ENCODE measurements at places on chromosomes 13 and 19. TPM values are rescaled to one million over a fixed set of nuclear protein-coding genes. Genes with fewer than 3 reads are reported as not detected.
A peak's percentile ranks its signal among the peaks of the same experiment; 100 is the strongest.

The SLAIN1 gene
- total RNA-seq = not detected

The TMEM145 gene
- total RNA-seq = 0.21 TPM

The SLITRK6 gene
- 42.3 TPM for total RNA-seq

The TMEM91 gene
- 9.2 TPM for total RNA-seq

The NLRP4 gene
- total RNA-seq = not detected

The TSHZ3 gene
- total RNA-seq = 11.9 TPM

The VAV1 gene
- not detected for total RNA-seq

DNA sequence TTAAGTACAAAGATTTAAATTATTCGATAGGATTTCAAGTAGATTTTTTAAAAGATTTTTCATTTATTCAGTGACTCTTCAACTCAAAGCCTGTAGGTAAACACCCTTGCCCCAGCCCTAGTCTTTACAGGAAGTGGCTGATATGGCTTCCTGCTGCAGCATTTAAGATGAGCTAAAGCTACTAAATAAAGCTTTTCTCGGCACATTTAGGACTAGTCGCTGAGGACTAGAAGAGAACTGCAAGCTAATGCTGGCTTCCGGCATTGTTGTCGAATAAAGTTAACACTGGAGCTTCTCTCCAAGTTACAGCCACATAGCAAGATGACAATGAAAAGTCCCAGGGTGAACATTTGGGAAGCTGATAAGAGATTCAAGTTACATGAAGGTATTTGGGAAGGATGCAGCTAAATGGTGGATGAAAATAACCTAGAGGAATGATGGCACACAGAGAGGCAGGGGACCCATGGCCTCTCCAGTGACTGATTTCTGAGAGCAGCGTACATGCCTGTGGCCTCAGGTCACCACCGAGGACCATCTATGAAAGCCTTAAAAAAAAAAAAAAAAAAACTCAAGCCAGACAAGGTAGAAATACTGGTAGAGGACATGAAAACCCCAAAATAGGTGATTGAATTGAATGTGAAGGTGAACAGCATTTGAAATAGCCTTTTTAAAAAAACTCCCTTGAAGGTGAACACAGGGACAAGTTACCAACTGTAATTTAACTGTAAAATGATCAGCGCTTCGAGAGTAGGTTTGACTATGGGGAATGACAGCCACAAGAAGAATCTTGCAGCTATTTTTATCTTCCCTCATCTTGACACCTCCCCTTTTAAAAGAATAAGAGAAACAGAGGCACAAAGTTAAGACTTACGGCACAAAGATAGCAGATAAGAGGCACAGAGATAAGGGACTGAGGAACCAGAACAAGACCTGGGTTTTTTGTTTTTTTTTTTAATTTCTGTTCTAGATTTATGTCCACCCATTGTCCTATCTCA lies 155.4 kb downstream of the DCT start:
- peaks cover 2% of the 10 kb centered on the region for H3K36me3 ChIP-seq
- H3K27ac ChIP-seq = no peak overlapping the region
- no peak overlapping the region for H3K4me3 ChIP-seq
- no peak for DNase-seq
- H3K27me3 ChIP-seq = no peaks in the 10 kb centered on the region

- no peak for DNase-seq
- H3K4me3 ChIP-seq = no peak overlapping the region
- no peak overlapping the region for H3K27ac ChIP-seq
- H3K36me3 ChIP-seq = no peaks in the 10 kb centered on the region
- H3K4me1 ChIP-seq = no peaks in the 10 kb centered on the region
Observed at GRCh38 chr13:50255639-50256038, 240.4 kb downstream of the KCNRG start.

DNA sequence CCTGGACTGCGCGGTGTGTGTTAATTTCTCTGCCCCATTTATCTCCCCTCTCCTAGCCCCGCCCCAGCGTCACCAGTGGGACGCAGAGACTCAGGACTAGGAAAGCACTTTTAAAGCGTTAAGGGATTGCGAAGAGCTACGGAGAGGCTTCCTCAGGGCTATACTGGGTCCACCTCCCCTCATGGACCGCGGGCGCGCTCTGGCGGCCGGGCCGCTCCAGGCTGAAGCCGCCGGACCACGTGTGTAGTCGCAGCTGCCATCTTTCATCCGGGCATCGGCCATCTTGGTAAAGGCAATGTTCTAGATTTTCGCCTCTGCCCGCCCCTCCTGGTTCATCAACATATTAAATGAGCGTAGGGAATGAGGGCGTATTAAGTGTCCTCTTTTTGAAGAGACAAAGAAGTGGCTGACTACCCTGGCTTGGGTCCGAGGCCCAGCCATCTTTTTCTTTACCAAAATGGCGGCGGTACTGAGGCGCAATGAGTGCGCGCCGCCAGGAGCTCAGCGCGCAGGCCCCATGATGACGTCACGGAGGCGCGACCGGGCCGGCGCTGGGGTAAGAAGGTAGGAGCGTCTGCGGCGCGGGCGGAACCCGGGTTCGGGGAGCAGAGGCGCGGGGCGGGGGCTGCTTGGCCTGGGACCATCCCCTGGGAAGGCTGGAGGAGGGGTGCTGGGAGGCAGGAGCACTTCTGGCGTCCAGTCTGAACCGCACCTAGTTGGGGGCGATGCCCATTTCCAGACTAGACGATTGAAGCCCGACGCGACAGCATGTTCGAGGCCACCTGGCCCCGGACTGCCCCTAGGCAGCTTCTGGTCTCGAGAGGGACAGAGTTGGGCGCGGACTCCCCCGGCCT lies at the start of gene CCDC124:
TSS of gene CCDC124 (plus strand) at position 531 of the 854 bp plus-strand sequence. CDS start 3,406 bp downstream, outside the sequence.
- H3K27me3 ChIP-seq = peaks cover 3% of the 10 kb centered on the region
- peak; percentile 97 for DNase-seq

DNA sequence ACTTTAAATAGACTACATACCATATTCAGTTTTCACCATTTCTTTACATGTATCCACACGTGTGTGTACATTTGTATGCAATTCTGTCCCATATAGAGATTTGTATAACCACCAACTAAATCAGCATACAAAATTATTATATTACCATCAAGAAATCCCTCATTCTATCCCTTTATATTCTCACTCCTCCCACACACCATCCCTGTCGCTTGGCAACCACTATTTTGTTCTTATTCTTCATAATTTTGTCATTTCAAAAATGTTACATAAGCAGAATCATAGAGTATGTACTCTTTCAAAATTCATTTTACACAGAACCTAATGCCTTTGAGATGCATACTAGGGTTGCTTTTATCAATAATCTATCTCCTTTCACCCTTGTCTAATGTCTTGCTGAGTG lies 740.5 kb downstream of the SLITRK5 start:
- H3K4me1 ChIP-seq = no peaks in the 10 kb centered on the region
- DNase-seq = no peak
- H3K4me3 ChIP-seq = no peak overlapping the region
- no peaks in the 10 kb centered on the region for H3K27me3 ChIP-seq
- H3K27ac ChIP-seq = no peak overlapping the region

GRCh38 chr19:20453425-20453935 lies 112.1 kb downstream of the ZNF737 start:
- DNase-seq = no peak
- no peaks in the 10 kb centered on the region for H3K27me3 ChIP-seq
- no peak overlapping the region for H3K27ac ChIP-seq
- no peaks in the 10 kb centered on the region for H3K4me1 ChIP-seq

- H3K4me1 ChIP-seq = peaks cover 23% of the 10 kb centered on the region
- H3K4me3 ChIP-seq = no peak overlapping the region
- H3K27ac ChIP-seq = no peak overlapping the region
- DNase-seq = no peak
- H3K27me3 ChIP-seq = no peaks in the 10 kb centered on the region
Observed at GRCh38 chr13:32629866-32630265, 43.6 kb downstream of the PDS5B start.

DNA sequence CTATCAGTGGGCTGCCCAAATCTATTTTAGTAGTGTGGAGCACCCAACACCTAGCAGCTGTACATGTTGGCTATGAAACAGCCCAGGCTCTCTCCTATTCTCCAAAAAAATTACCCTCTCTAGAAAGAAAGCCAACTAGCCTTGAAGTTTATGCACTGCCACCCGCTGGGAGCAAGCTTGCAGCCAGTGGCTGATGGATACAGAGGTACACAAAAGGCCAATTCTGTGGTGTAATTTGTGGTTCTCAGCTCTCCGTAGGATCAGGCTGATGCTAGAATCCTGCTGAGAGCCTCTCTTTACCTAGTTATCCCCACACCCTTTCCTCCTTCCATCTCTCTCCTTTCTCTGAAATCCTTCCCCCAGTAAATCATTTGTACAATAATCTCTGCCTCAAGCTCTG lies 1120.7 kb downstream of the DIAPH3 start:
- no peak overlapping the region for H3K4me3 ChIP-seq
- H3K27ac ChIP-seq = no peak overlapping the region
- H3K4me1 ChIP-seq = peaks cover 10% of the 10 kb centered on the region
- DNase-seq = no peak
- no peaks in the 10 kb centered on the region for H3K36me3 ChIP-seq

DNA sequence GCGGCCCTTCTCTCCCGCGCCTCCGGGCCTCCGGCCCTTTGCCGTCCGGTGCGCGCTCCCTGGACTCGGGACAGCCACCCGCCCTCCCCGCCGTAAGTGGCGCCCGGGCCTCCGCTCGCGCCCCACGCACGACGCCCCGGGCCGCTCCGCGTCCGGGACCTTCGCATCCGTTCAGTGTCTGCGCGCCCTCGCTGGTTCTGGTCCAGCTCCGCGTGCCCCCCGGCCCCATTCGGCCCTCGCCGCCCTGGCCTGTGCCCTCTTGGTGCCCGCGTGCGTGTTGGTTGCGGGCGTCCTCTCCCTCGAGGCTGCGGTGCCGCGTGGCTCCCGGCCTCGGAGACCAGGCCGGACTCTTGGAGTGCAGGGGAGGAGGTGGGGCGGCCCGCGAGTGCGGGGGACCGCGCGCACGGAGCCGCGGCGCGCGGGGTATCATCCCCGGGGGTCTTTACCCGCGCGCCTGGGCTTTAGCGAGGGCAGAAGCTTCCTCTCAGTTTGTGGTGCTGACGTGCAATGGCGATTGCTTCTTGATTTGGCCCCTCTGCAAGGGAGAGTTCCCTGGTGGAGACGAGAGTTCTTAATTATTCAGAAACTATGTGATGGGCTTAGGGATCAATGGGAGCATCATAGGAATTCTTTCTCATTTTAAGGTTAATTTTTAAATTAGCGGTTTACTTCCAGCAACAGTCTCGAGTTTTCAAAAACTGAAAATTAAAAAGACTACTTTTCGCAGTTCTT lies 757 bp downstream of the WASF3 start:
- no peak overlapping the region for H3K27ac ChIP-seq
- H3K27me3 ChIP-seq = peaks cover 29% of the 10 kb centered on the region
- no peaks in the 10 kb centered on the region for H3K36me3 ChIP-seq
- H3K4me1 ChIP-seq = peaks cover 14% of the 10 kb centered on the region
- peak overlapping the region; percentile 81 for H3K4me3 ChIP-seq

DNA sequence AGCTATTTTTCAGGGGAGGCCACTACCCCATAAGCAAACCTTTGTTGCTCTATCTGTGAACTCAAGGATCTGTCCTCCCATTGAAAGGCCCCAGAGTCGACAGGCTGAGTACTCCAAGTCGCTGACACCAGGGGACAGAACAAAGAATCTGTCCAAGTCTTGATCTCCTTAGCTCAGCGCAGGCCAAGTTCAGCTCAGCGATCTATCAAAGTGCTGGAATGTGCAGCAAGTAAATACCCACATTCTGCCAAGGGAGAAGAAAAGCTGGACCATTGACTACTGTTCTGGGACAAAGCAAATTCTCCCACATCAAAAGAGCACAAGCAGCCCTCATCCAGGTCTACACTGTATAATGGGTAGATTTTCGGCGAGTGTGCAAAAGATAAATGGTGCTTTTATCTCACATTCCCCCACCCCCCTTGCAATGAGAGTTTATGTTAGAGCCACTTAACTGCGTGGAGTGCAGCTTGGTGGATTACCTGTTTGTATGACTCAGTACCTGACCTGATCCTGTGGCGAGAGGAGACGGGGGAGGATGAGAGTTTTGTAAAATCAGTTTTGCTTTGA lies 391.7 kb upstream of the SGCG start:
- peaks cover 8% of the 10 kb centered on the region for H3K27me3 ChIP-seq
- H3K4me3 ChIP-seq = no peak overlapping the region
- H3K4me1 ChIP-seq = peaks cover 3% of the 10 kb centered on the region
- no peaks in the 10 kb centered on the region for H3K36me3 ChIP-seq
- H3K27ac ChIP-seq = no peak overlapping the region

- no peak for DNase-seq
- peak overlapping the region; percentile 19 for H3K4me3 ChIP-seq
- H3K27ac ChIP-seq = peak overlapping the region; percentile 76
- H3K36me3 ChIP-seq = peaks cover 38% of the 10 kb centered on the region
- H3K4me1 ChIP-seq = peaks cover 71% of the 10 kb centered on the region
Observed at GRCh38 chr13:98203646-98204326, 26.7 kb upstream of the RNF113B start.

DNA sequence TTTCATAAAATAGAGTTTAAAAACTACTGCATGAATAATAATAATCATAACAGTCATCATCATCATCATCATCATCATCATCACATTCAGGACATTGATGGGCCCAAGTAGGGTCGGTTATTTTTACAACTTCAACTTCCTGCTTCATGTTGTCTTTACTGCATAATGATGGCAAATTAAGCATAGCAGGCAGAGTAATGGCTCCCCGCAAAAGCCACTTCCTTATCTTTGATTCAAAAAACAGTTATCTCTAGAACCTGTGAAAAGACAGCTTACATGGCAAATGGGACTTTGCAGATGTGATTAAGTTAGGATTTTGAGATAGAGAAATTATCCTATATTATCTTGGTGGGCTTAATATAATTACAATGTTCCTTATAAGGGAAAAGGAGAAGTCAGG lies 792.9 kb downstream of the LIG4 start:
- no peak for DNase-seq
- H3K27ac ChIP-seq = no peak overlapping the region
- H3K4me1 ChIP-seq = peaks cover 20% of the 10 kb centered on the region

DNA sequence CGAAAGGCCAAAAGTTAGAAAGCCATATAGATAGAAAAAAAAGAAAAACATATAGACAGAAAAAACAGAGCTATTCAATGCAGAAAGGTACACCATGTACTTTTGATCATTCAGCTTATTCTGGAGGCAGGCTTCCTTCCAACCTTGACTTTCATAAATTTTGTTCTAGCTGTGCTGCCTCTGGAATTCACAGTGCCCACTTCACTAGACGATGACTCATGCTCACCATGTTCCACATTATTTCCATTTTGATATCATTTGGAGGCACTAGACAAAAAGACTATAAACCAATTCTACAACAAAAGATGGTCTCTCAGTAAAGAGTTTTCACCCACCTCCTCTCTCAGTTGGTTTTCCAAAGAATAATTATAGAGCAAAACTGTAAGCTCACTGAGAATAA lies 229.0 kb upstream of the IPO5 start:
- no peaks in the 10 kb centered on the region for H3K27me3 ChIP-seq
- no peaks in the 10 kb centered on the region for H3K36me3 ChIP-seq
- no peak for DNase-seq

GRCh38 chr13:42803563-42804204 lies 22.3 kb downstream of the FAM216B start:
- DNase-seq = no peak
- H3K4me3 ChIP-seq = no peak overlapping the region
- no peaks in the 10 kb centered on the region for H3K36me3 ChIP-seq
- no peaks in the 10 kb centered on the region for H3K27me3 ChIP-seq

- H3K4me3 ChIP-seq = no peak overlapping the region
- no peaks in the 10 kb centered on the region for H3K36me3 ChIP-seq
- H3K27ac ChIP-seq = no peak overlapping the region
- DNase-seq = no peak
- H3K4me1 ChIP-seq = no peaks in the 10 kb centered on the region
Observed at GRCh38 chr13:72539925-72540324, 187.5 kb downstream of the MZT1 start.

All from osteocyte (in vitro differentiated cells).